Fibroblast of skin of right quadriceps (primary cell): ENCODE measurements at places on chromosomes 6 and 20.

GRCh38 chr6:30463651-30464618 is 25.4 kb upstream of the HLA-E start:
- peak; percentile 11 for DNase-seq

DNA sequence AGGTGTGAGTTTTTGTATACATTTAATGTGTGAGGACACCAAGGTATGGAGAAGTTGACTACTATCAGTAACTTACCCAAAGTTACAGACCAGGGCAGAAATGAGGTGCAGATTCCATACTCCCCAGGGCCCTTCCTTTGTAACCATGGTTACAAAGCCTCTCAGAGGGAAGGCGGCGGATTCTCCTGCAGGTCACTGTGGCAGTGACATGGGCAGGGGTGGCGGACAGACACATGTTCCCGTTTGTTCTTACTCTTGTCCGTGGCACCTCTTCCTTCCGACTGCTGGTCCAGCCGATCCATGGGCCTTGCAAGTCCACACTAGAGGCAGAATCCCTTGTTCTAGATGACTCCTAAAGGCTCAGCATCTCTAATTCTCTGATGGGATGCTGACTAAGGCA is 43.0 kb downstream of the PDYN start:
- no peak for DNase-seq

- DNase-seq = peak; percentile 49
These were observed 16.9 kb downstream of the KIF16B start for GRCh38 chr20:16556301-16556700.

- peak; percentile 90 for DNase-seq
These were observed 49.4 kb upstream of the CD83 start for GRCh38 chr6:14068133-14068532.

GRCh38 chr6:100257793-100258395 is 206.8 kb downstream of the SIM1 start:
- DNase-seq = peak; percentile 75

GRCh38 chr6:104949206-104949605 is 7.7 kb upstream of the LIN28B start:
- no peak for DNase-seq

- DNase-seq = no peak
These were observed 33.2 kb downstream of the B4GALT5 start for GRCh38 chr20:49680484-49680883.

GRCh38 chr6:9404351-9405146 is 969.2 kb upstream of the SLC35B3 start:
- DNase-seq = peak; percentile 20

DNA sequence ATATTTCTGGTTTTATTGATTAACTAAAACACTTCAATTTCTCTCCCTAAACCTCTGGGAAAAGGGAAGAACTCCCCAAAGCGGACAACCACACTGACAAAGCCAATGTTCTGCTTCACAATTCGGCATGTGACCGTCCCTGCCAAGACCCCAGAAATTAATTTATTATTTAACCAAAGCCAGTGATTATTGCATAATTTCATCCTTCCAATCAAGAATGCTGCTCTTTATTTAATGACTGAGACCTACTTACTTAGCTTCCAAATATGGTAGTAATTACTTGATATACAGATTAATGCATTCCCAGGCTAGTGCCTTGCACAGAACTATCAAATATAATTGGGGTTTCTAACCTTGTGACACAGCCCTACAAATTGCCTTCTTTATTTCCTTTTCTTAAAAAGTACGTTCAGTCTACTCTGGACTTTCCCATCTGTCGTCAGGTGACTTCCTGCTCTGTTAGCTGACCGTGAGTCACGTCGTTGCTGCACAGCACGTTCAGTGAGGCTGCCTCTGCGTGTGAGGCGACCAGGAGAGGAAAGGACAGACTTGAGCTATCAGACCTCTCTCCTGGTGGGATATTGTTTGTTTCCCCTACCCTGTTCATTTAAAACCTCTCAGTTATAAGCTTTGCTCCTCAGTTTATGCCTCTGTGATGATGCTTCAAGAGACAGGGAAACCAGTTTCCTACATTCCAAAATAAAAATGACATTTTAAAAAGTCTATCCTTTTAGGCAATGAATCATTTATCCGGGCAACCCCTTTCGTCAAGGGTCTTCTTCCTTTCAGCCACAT is 55.7 kb upstream of the TNFAIP3 start:
- DNase-seq = peak; percentile 74

- DNase-seq = peak; percentile 45
These were observed 110.5 kb downstream of the ANKRD60 start for GRCh38 chr20:58117944-58118343.

DNA sequence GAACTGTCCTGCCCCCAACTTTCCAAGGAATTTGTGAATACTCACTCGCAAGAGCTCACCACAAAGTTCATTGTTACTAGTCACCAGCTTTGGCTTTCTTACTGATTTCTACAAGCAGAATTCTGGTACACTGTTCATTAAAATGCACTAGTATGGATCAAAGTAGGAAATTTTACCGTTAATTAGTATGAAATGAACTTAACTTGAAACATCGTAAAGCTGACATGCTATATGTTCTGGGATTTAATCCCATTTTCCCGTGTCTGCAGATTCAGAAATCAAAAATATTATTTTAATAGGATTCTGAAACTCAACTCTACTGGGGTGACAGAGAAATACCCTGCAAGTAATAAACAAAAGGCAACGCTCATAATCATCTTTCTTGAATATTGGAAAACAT is 399.3 kb downstream of the DOK5 start:
- DNase-seq = no peak

GRCh38 chr20:11716239-11716944 is 201.3 kb upstream of the BTBD3 start:
- DNase-seq = peak; percentile 95

- no peak for DNase-seq
These were observed 425 bp downstream of the HBS1L start for GRCh38 chr6:135054226-135054568.

GRCh38 chr6:18276610-18277236 is 12.4 kb upstream of the DEK start:
- no peak for DNase-seq

- peak; percentile 47 for DNase-seq
These were observed 185.5 kb upstream of the AKAP12 start for GRCh38 chr6:151054306-151054705.

- DNase-seq = no peak
These were observed 432 bp upstream of the KHDRBS2 start for GRCh38 chr6:62286470-62286843.

GRCh38 chr6:149060985-149061760 is 256.3 kb upstream of the TAB2 start:
- DNase-seq = peak; percentile 61

- no peak for DNase-seq
These were observed 63.0 kb downstream of the HIVEP1 start for GRCh38 chr6:12075067-12075563.

DNA sequence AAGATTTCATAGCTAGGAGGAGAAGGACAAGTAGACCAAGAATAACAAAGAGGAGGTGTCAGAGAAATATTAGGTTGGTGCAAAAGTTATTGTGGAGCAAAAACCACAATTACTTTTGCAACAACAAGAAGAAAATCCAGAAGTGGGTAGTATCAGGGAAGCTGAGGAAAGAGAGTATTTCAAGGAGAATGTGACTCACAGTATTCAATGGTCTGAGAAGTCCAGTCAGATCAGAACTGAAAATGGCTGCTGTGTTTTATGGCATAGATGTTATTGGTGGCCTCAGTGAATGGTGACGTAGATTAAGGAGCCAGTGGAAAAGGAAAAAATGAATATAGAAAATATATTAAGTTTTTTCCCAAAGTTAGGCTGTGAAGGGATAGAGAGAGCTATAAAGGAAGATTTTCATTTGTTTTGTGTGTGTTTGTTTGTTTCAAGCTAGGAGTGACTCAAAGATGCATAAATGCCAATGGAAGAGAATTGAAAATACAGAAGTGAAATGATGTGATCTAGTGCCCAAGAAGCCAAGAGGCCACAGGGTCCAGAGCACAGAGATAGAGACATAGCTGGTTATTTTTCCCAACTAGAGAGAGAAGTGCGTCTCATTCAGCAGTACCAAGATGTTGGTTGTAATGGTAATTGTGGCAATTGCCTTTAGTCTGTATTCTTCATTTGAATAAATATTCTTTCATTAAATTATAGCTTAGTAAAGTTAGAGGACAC is 112.8 kb downstream of the ADTRP start:
- no peak for DNase-seq

DNA sequence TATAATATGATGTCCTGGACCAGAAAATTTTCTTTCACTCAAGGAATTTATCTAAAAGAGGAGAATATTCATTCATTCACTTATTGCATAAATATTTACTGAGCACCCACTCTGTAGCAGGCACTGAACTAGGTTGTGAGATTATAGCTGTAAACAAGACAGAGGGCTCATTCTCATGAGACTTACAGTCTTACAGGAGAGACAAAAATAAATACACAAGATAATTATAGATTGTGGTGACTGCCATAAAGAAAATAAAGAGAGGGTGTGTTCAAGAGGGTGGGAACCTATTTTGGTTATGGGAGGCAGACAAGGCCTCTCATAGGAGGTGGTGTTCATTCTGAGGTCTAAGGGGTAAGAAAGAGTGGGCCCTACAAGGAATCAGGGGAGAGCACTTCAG is 109.9 kb upstream of the SUPT3H start:
- DNase-seq = no peak

DNA sequence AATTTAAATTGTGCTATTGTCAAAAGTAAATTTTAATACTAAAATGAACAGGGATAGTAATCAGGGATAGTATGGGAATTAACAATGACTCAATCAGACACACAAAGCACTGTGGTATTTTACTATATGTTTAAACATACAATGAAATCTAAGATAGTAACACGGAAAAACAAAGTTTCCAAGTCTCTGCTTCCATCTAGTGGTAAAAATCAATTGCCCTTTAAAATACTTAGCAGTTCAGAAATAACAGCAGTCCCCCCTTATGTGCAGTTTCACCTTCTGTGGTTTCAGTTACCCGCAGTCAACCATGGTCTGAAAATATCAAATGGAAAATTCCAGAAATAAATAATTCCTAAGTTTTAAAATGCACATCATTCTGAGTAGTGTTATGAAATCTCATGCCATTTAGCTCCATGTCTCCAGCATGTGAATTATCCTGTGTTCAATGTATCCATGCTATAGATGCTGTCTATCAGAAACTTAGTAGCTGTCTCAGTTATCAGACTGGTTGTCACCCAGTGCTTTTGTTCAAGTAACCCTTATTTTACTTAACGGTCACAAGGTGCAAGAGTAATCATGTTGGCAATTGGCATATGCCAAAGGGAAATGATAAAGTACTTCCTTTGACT is 58.5 kb downstream of the AHI1 start:
- DNase-seq = peak; percentile 50

DNA sequence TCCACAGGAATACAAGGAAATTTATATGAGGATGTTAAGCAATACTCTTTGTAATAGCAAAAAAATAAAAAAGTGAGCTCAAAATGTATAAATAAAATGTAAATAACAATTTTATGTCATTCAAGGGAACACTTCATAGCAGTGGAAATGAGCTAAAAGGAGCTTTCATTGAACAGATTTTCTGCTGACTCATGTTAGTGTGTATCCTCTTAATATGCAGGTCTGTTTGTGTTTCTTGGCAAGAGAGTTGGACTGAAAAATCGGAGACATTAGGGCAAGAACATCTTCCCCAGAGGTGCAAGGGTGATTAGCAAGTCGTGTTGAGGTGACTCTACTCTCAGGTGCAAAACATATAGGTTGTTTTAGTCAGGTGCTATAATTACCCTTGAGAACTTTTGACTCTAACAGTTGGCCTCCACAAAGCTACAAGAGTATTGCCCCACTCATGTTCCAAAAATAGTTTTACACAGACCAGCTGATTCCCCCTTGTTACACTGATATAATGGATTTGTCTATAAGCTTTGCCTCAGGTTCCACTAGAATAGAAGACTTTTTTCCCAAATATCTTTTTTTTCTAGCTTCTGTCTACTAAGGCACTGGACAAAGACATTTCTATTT is 702.9 kb downstream of the TENT5A start:
- DNase-seq = peak; percentile 17

GRCh38 chr6:166308769-166309589 is 787 bp upstream of the PRR18 start:
- no peak for DNase-seq

GRCh38 chr6:30113003-30113759 is at the start of gene TRIM31:
Gene TRIM31, minus strand, starts transcription at chr6:30113090. Its CDS starts 285 bp downstream, at chr6:30112805.
- DNase-seq = no peak

GRCh38 chr20:31894980-31895675 is 24.7 kb downstream of the TTLL9 start:
- DNase-seq = peak; percentile 9

GRCh38 chr20:32888636-32889035 is 29.9 kb downstream of the EFCAB8 start:
- DNase-seq = no peak

- DNase-seq = no peak
These were observed 101.0 kb upstream of the GGTLC1 start for GRCh38 chr20:24089576-24089975.

GRCh38 chr6:16333580-16333979 is 95.2 kb downstream of the GMPR start:
- DNase-seq = peak; percentile 54

DNA sequence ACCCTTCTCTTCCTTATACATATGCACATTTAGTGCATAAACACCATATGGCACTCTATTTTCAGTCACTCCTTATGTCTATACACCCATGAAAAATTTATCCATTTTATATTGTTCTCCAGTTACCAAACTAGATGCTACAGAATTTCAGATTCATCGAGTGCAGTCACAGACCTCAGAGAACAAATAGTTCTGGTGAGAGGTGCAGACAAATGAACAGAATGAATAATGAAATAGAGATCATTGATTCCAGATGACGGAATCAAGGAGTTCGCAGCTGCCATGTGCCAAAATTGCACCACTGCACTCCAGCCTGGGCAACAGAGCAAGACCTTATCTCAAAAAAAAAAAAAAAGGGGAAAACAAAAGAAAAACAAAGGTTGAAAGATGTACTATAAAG is 214.8 kb upstream of the CEP162 start:
- peak; percentile 30 for DNase-seq

DNA sequence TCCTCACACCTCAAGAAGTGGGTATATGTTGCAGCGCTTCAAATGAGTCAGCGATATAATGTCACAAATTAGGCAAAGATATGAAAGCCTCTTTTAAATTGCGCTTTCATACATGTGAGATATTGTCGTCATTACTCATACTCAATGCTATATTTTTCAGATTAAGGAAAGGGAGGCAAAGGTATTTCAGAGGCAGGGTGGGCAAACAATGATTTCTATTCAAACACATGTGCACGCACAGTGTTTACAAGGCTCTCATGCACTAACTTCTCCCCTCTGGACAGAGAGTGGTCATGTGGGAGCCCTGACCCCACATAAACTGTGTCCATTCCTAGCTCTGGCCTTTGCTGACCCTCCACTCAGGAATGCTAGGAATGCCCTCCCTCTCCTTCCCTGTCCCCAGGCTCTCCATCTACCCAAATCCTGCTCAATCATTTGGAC is 112.1 kb upstream of the TMEM170B start:
- DNase-seq = no peak

GRCh38 chr6:85764844-85765243 is 122.2 kb upstream of the SYNCRIP start:
- no peak for DNase-seq

- no peak for DNase-seq
These were observed 14.9 kb downstream of the KCNQ5 start for GRCh38 chr6:72636786-72637185.

- DNase-seq = no peak
These were observed 244.2 kb downstream of the CDKAL1 start for GRCh38 chr6:20778459-20778858.
